ENCODE measurements at places on chromosomes 16 and 17. TPM values are rescaled to one million over a fixed set of nuclear protein-coding genes. Genes with fewer than 3 reads are reported as not detected.
A peak's percentile ranks its signal among the peaks of the same experiment; 100 is the strongest.

DNA sequence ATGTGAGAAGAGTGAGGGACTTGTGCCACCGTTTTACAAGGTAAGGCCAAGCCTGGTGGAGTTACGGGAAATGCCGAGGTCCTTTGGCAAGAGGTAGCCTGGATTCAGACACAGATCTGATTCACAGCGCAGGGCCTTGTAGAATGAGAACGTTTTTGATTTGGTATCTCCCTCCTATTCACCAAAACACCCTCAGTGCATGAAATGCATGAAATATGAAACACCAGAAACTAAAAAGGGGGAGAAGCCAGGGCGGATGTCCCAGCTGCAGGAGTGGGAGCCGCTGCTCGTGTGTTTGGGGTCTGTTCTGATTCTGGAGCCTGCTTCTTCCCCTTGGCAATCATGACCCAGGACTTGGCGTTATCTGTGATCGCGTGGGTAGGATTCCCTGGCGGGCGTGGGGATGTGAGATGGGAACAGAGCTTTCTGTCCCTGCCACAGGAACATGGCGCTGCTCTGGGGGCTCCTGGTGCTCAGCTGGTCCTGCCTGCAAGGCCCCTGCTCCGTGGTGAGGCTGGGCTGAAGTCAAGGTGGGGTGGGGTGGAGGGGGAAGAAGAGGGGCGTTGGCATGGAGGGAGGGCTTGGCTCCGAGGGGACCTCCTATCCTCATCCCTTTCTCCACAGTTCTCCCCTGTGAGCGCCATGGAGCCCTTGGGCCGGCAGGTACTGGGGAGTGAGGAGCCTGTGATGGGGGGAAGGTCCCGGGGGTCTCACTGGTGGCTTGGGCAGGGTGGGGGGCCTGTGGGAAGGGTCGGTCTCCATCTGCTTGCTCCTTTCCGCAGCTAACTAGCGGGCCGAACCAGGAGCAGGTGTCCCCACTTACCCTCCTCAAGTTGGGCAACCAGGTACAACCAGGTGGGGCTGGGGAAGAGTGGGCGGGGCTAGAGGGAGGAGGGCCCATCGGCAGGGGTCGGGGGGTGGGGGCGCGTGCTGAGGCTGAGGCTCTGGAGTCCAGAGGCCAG lies 2.2 kb downstream of the SERPINF2 start:
- peak; percentile 72 for DNase-seq

DNA sequence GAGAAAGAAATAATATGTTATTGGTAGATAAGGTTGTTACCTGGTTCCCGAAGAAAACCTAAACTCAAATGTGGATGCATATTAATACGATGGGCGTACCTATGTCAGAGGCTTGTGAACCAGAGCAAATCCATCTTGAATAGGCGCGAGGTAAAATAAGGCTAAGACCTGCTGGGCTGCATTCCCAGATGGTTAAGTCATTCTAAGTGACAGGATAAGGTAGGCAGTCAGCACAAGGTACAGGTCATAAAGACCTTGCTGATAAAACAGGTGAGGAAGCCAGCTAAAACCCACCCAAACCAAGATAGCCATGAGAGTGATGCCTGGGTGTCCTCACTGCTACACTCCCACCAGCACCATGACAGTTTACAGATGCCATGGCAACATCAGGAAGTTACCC lies 1400.1 kb downstream of the CDH8 start:
- DNase-seq = no peak

ADAD2 gene
- not detected for total RNA-seq

DNA sequence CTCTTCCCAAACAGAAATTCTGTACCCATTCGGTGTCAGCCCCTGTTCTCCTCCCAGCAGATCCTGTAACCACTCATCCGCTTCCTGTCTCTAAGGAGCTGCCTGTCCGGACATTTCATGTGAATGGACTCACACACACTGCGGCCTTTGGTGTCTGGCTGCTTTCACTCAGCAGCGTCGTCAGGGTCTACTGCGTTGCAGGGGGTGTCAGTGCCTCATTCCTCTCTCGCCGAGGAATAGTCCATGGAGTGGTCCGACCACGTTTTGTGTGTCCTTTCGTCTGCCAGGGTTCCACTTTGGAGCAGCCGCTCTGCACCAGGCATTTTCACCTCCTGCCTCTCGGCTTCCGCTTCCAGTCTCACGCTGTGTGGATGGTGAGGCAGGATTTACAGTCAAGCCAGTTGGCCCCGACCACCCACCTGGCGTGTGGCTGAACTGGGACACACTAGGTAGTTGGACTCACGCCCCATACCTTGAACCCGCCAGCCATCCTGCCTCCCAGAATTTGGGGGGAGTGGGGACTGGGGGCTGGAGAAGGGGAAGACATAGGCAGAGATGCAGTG lies 188.2 kb upstream of the CIBAR2 start:
- no peak for DNase-seq

GFAP gene
- total RNA-seq = 0.23 TPM

DNA sequence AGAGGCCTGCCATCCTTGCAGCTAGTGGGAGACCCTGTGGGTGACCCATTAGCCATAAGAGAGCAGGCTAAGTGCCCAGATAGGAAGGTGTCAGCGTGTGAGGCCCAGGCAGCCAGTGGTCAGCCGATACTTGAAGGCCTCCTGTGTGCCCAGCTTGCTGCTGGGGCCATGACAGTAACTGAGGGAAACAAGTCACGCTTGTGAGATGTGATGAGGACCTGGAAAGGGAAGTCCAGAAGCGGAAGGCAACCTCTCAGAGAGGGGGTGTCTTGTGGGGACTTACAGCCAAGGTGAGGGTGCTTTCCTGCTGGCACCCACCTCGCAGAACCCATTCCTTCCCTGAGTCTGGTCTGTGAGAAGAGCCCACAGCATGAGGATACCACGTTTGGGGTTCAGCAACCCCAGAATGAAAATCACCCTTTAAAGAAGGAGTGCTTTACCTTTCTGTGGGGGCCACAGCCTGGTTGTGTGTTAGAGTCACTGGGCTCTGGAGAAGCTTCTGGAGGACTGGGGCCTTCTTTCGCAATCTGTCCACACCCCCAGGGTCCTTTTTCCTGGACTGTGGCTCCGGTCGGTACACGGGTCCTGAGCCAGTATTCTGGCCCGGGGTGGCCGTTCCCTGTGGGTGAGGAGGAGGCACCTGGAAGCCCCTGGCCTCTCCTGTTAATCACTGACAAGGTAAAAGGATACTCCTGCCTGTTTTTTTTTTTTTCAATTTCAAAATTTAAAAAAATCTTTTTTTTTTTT lies 53.9 kb downstream of the PLCG2 start:
- DNase-seq = no peak

DNA sequence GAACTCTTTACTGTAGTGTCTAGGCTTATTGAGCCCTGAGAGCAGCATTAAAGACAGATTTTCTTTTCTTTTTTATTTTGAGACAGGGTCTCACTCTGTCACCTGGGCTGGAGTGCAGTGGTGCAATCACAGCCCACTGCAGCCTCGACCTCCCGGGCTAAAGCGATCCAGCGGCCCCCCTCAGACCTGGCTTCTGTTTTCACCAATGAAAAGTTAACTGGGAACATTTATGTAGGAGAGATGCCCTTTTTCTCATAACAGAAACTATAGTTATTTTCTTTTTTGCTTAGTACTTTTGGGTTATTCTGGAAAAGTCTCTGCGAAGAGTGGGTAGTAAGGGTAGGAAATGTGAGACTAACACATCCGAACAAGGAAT lies 1.5 kb downstream of the MAP1LC3B start:
- no peak for DNase-seq

DNA sequence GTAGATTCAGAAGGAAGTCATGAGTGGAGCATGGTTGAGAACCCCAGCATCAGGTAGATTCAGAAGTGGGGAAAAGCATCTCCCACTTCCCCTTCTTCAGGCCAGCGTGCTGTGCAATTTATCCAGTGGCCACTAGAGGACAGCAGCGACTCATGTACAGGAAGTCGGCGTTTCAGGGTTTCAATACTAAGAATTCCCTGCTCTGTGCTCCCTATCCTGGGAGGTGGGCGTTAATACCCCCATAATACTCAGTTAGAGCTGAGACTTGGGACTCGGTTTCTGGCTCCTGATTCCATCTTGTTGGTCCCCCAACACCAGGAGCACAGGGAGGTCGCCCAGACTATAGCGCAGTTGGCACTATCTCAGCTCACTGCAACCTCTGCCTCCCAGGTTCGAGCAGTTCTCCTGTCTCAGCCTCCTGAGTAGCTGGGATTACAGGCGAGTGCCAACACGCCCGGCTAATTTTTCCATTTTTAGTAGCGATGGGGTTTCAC lies 75.3 kb upstream of the AMZ2 start:
- DNase-seq = peak; percentile 71

DNA sequence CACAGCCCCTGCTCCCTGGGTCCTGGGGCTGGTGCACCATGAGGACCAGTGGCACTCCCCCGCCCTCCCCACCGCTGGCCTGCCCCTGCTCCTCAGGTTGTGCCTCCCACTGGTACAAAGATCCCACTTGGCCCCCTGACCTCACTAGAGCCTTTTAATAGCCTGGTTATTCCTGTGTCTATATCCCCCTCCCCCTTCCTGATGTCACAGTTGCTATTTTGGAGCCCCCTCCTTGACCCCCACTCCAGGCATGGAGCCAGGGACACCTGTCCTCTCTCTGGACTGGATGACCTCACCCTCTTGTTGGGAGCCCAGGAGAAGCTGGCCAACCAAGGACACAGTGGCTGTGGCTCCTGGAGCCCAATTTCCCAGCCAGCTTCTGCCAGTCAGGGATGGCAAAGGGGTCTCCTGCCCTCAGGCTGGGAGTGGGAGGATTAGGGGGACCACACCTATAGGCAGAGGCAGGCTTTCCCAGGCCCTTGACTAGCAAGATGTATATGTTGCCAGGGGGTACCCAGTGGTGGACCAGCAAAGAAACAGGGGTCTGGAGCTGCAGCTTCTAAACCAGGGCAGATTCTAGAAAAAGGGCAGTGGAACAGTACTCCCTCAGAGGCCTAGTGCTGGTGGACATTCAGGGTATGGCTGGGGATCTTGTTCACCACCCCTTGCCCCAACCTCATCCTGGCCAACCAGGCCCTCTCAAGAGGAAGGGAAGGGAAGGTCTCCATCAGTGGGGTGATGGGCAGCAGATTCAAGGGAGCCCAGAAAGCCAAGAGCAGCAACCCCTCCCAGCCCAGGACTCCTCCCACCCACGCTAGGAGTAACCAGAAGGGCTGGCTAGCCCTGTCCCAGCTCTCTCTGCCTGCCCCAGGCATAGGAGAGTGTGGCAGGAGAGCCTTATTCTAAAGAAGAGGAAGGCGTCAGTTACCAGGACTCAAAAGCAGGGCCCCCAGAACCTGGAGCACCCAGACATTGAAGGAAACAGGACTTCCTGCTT lies 10.9 kb downstream of the HDAC5 start:
- no peak for DNase-seq

DNA sequence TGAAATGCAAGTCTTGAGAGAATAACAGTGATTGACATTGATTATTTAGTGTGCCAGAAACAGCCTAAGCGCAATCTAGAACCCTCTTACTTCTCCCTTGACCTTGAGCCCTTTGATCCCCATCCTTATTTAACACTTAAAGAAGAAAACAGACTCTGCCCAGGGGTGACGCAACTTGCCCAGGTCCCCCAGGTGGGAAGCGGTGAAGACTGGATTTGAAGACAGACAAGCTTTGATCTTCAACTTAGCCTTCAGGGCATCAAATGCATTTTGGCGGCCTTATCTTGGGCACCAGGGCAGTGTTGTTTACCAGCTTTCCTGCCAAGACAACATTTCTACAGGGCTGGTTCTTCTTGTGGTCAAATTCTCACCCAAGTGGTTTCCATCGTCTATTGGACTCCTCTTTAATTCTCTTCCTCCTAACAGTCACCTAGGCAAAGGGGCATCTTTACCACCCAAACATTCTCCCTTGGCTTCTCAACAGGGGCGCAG lies 8.9 kb upstream of the CIITA start:
- no peak for DNase-seq

DNA sequence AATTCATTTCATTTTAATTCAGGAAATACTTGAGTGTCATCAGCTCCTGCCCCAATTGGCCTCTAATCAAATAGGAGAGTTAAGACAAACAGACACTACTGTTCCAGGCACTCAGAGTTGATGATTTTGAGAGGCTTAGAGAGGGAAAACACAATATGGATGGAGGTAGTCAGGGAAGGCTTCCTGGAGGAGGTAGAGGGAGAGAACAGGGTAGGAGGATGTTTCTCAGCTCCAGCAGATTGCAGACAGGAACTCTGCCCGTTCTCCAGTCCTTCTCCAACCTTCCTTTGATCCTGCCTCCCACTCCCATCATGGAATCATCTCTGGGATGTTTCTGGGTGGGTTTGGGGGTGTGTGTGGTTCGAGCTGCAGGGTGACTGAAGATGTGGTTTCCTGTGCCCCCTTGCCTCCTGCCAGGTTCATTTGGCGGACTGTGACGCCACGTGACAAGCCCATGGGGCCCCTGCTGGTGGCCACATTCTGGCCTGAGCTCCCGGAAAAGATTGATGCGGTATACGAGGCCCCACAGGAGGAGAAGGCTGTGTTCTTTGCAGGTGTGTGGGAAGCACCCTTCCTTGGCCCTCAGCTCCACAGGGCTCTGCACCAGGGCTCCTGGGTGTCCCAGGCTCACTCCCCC lies 12.2 kb upstream of the LPCAT2 start:
- no peak for DNase-seq

CA7 gene
- total RNA-seq = not detected

SLC6A4 gene
- total RNA-seq = 0.13 TPM

GDPD3 gene
- 1.4 TPM for total RNA-seq

DNA sequence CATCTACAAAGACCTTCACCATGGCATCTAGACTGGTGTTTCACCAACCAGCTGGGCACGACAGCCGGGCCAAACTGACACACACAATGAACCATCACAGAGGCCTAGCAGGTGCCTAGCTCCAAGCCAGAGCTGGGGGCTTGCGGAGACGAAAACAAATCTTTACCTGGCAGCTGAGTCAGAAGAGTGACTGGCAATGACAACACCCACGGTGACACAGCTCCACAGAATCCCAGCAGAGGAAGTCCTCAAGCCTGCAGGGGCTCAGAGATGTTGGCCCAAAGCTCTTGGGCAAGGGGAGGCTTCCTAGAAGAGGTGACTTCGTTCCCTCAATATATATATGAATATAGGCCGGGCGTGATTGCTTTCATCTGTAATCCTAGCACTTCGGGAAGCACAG lies 5.1 kb downstream of the MMP25 start:
- no peak for DNase-seq

GRCh38 chr16:12531937-12532336 lies 271.8 kb downstream of the CPPED1 start:
- no peak for DNase-seq

- no peak for DNase-seq
Measured at GRCh38 chr17:41343029-41343428, 7.6 kb downstream of the KRT33A start.

DNA sequence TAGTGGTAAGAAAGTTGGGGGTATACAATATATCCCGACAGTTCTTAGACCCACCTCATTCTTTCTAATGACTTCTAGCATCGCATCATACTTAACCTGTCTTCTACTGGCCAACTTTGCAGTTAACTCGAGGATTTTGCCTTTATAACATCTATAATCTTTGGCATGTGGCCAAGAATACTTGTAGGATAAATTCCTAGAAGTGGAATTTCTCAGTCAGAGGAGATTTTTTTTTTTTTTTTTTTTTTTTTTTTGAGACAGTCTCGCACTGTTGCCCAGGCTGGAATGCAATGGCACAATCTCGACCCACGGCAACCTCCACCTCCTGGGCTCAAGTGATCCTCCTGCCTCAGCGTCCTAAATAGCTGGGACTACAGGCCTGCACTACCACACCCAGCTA lies 253.5 kb downstream of the MRTFB start:
- no peak for DNase-seq
